MCF 10A (cell line): ENCODE measurements at places on chromosomes 3 and 15. TPM values are rescaled to one million over a fixed set of nuclear protein-coding genes. Genes with fewer than 3 reads are reported as not detected.

DNA sequence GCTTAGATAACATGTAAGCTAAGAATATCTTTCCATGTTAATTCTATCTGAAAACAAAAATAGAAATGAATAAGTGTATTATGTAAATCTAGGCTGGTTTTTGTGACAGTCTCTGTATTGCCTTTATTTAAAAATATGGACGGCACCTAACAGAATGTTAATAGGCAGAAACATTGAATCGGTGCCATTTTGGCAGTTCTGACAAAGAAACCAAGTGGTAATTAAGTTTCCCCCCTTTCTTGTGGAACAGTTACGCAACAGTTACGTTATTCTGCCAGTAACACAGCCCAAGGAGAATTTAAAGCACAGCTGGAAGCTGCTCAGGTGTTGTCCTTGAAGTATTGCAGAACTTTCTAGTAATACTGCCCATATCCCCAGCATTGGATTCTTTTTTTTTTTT lies 21.5 kb downstream of the LARS2 start:
- H3K27me3 ChIP-seq = no peaks in the 10 kb centered on the region
- H3K4me3 ChIP-seq = no peak overlapping the region
- peak; percentile 34 for DNase-seq
- peaks cover 16% of the 10 kb centered on the region for H3K36me3 ChIP-seq

DNA sequence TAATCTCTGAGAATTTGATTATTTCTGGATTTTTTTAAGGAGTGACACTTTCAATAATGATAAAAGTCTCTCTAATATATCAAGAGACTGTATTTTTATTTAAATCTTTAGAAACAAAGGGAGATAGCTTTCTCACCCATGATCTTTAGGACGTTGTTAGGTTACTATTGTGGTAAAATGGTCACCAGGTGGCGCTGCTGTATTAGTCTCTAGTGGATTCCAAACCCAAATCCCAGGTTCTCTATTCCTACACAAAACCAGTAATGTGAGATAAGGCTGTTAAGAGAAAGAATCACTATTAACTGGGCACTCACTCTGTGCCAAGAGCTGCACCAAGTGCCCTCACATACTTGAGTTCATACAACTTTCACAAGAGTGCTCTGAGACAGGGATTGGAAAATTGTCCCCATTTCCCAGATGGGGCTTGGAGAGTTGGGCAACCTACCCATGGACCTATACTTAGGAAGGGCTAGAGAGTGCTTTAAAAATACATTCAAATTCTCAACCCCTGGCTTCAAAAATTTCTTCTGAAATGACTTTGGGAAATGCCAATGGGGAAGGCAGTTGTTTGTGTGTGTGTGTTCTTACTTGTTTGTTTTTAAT lies 593.4 kb upstream of the TGFBR2 start:
- H3K4me1 ChIP-seq = no peaks in the 10 kb centered on the region
- peaks cover 10% of the 10 kb centered on the region for H3K36me3 ChIP-seq
- H3K27me3 ChIP-seq = no peaks in the 10 kb centered on the region
- no peak overlapping the region for H3K4me3 ChIP-seq

GRCh38 chr3:147409143-147410115 lies at the start of gene ZIC1:
Gene ZIC1 (plus strand): TSS chr3:147409365. CDS start chr3:147410113, 748 bp downstream.
- H3K4me1 ChIP-seq = no peaks in the 10 kb centered on the region
- H3K27me3 ChIP-seq = peaks cover 52% of the 10 kb centered on the region
- H3K27ac ChIP-seq = no peak within 1 kb of the TSS
- no peak within 1 kb of the TSS for H3K4me3 ChIP-seq

DNA sequence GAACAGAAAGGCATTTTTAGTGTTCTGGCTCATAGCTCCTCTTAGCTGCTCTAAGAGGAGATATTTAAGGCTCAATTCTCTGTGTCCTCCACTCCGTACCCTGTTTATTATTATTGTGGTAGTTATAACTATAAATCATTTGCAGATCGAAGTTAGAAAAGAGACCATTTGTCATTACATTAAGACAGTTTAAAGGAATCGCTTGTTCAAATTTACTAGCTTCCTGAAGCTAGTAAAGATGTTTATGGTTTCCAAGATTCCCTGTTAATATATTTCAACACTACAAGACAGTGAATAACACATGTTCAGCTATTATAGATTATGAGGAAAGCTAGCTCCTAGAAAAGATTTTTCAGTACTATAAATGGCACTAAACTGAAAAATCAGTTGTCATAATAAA lies 12.6 kb downstream of the ATXN7 start:
- no peaks in the 10 kb centered on the region for H3K36me3 ChIP-seq
- H3K27ac ChIP-seq = no peak overlapping the region
- no peak for DNase-seq
- H3K4me3 ChIP-seq = no peak overlapping the region

- no peak overlapping the region for H3K4me3 ChIP-seq
- H3K27ac ChIP-seq = no peak overlapping the region
- DNase-seq = no peak
Observed at GRCh38 chr3:83622526-83622925, 1336.3 kb upstream of the CADM2 start.

DNA sequence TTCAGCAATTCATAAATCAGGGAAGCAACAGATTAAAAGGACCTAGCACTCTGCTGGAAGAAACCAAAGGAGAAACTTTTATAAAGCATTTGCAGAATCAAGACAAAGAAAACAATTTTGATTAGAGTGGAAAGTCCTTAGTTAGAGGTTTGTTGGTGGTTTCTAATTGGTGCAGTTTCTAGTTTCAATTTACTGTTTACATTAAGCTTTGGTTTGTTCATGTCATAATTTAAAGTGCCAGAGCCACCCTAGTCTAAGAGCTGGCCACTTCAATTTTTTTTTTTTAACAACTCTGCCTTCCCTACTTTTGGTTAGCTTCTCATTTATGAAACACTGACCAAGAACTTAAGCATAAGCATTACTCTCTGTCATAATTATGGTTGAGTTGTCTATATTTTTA lies 1428.2 kb upstream of the GBE1 start:
- H3K27ac ChIP-seq = no peak overlapping the region
- DNase-seq = no peak
- H3K36me3 ChIP-seq = peaks cover 6% of the 10 kb centered on the region
- H3K27me3 ChIP-seq = no peaks in the 10 kb centered on the region
- peaks cover 10% of the 10 kb centered on the region for H3K4me1 ChIP-seq

GRCh38 chr3:162292409-162292808 lies 795.8 kb downstream of the OTOL1 start:
- H3K27me3 ChIP-seq = no peaks in the 10 kb centered on the region
- H3K4me3 ChIP-seq = no peak overlapping the region
- H3K36me3 ChIP-seq = no peaks in the 10 kb centered on the region
- DNase-seq = no peak

GRCh38 chr3:69181592-69182211 lies 59.3 kb upstream of the LMOD3 start:
- peak overlapping the region; percentile 46 for H3K27ac ChIP-seq
- DNase-seq = peak; percentile 38
- H3K4me1 ChIP-seq = peaks cover 24% of the 10 kb centered on the region
- peaks cover 68% of the 10 kb centered on the region for H3K36me3 ChIP-seq
- H3K4me3 ChIP-seq = no peak overlapping the region
- no peaks in the 10 kb centered on the region for H3K27me3 ChIP-seq

DNA sequence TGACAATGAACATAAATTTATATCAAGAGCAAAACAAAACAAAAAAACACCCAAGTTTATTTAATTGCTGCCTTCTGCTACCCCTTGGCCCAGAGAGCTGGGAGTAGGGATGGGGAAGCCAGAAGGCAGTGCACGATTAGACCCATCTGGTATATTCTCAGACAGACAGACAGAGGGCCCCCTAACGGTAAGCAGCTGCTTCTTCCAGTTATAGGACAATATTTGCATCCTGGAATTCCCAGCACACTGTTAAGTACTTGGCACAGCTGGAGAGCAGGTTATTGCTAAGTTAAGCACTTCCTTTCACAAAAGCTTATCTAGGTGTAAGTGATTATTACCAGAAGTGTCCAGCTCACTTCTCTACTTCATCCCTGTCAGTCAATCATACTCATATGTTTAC lies 39.3 kb downstream of the C2CD4B start:
- H3K4me1 ChIP-seq = peaks cover 18% of the 10 kb centered on the region
- no peaks in the 10 kb centered on the region for H3K36me3 ChIP-seq
- DNase-seq = peak; percentile 60
- peak overlapping the region; percentile 84 for H3K27ac ChIP-seq

- no peak overlapping the region for H3K4me3 ChIP-seq
- no peak for DNase-seq
- H3K27ac ChIP-seq = no peak overlapping the region
- H3K4me1 ChIP-seq = no peaks in the 10 kb centered on the region
- H3K27me3 ChIP-seq = no peaks in the 10 kb centered on the region
- no peaks in the 10 kb centered on the region for H3K36me3 ChIP-seq
Observed at GRCh38 chr3:171435143-171435542, 25.1 kb downstream of the TNIK start.

- peaks cover 6% of the 10 kb centered on the region for H3K36me3 ChIP-seq
- no peak overlapping the region for H3K27ac ChIP-seq
- no peak overlapping the region for H3K4me3 ChIP-seq
- no peak for DNase-seq
- H3K27me3 ChIP-seq = peaks cover 33% of the 10 kb centered on the region
Observed at GRCh38 chr3:97430601-97431000, 334.0 kb upstream of the ARL6 start.

DNA sequence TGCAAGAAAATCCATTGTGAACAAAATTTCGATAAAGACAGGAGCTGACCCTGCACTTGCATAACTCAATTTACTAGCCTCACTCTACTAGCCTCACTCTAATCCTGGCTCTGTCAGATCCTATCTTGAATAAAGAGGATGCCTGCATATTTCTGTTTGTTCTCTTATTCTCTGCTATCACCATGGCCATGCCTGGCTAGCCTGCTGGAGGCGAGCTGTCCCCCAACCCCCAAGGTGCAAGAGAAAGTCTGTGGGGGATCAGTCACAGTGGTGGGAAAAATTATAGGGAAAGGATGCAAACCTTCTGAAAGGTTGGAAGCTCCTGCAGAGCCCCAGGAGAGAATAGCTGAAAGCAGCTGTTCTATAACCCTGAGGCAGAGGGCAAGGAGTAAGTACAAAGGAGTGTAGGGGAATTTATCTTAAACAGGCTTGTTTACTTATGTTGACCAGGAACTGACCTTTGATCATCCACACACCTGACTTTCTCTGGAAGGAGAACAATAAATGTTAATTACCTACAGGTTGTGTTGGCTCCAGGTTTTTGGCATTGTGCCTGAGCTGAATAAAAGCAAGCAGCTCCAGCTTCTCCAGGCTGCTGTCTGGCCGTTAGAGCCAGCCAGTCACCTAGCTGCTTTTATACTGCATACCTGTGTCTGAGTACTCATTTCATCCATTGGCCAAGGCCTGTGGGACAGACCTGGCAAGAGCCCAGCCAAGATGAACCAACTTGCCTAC lies 137.7 kb upstream of the RASGRP1 start:
- no peaks in the 10 kb centered on the region for H3K27me3 ChIP-seq
- peak; percentile 69 for DNase-seq
- H3K27ac ChIP-seq = no peak overlapping the region
- H3K4me3 ChIP-seq = no peak overlapping the region
- H3K36me3 ChIP-seq = no peaks in the 10 kb centered on the region

DNA sequence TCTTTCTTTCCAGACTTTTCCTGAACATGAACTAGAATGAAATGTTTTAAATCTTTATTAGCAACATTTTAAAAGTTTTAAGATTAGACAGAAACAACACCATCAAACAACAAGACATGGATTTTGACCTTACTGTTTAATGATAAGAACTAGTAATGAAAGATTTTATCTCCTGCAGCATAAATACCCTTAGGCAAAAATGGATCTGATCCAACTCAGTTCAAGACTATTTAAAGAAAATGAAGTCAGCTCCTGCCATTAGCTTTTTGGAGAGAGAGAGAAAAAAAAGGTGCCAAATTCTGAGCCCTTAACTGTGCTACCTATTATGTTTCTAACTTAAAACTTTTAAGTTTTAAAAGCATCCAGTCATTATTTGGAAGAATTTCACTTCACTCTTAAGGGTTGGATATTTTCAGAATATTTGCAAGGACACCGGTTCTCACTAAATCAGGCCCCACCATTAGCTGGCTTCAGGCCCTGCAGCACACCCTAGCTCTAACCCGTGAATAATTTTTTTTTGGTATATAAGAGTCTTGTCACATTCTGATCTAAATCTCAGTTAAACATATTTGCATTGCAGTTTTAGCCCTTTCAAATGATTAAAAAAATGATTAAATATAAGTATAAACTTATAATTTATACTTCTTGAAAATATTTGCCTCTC lies 60.0 kb downstream of the NR1I2 start:
- DNase-seq = no peak
- H3K27me3 ChIP-seq = no peaks in the 10 kb centered on the region
- H3K36me3 ChIP-seq = peaks cover 65% of the 10 kb centered on the region
- no peak overlapping the region for H3K27ac ChIP-seq

DNA sequence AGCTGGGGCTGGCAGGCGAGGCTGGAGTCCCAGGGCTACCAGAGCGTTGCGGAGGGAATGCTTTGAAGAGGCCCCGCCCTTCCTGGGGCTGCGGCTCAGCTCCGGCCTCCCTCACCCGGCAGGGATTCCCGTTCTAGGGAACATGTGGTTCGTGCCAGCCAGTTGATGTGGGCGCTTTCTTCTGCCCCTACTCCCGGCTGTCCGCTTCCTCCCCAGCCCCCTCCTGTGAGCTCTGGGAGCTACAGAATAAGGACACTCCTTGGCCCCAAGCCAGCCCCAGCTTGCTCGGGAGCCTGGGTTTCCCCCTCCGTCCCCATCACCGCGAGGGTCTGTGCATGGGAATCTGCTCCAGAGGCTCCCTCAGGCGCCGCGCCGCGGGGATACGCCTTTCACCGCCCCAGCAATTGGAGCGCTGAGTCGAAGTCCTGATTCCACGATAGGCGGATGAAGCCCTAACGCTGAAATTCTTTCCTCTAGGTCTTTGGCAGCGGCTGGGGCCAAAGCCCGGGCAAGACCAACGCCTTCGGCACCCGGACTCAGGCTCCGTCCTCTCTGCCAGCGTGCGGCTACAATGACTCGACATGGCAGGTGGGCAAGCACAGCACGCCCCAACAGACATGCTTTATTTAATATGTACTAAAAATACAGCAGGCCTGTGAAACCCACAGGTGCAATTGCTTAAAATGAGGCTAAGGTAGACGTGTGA lies 69.5 kb downstream of the KLF15 start:
- no peak overlapping the region for H3K27ac ChIP-seq
- H3K4me1 ChIP-seq = peaks cover 10% of the 10 kb centered on the region
- no peaks in the 10 kb centered on the region for H3K36me3 ChIP-seq

- peaks cover 7% of the 10 kb centered on the region for H3K36me3 ChIP-seq
- H3K27me3 ChIP-seq = no peaks in the 10 kb centered on the region
- no peak overlapping the region for H3K4me3 ChIP-seq
- DNase-seq = no peak
- H3K27ac ChIP-seq = no peak overlapping the region
Observed at GRCh38 chr3:190060192-190060775, 60.4 kb downstream of the P3H2 start.

- H3K36me3 ChIP-seq = no peaks in the 10 kb centered on the region
- H3K27me3 ChIP-seq = no peaks in the 10 kb centered on the region
- no peak overlapping the region for H3K27ac ChIP-seq
- peaks cover 6% of the 10 kb centered on the region for H3K4me1 ChIP-seq
Observed at GRCh38 chr3:158456114-158456513, 114.9 kb upstream of the MLF1 start.

GRCh38 chr3:127182431-127182830 lies 10.5 kb upstream of the PRR23E start:
- DNase-seq = no peak
- H3K27me3 ChIP-seq = no peaks in the 10 kb centered on the region
- H3K36me3 ChIP-seq = no peaks in the 10 kb centered on the region
- H3K27ac ChIP-seq = no peak overlapping the region

The LYSMD4 gene
- 5.7 and 9.0 TPM in 2 replicates for total RNA-seq

The TF gene
- total RNA-seq = 0.12 and 0.19 TPM in 2 replicates

The TRH gene
- not detected in 2 replicates for total RNA-seq

The AHSG gene
- not detected in 2 replicates for total RNA-seq
